HepG2 (cell line): ENCODE measurements at places on chromosomes 11 and 22. TPM values are rescaled to one million over a fixed set of nuclear protein-coding genes. Genes with fewer than 3 reads are reported as not detected.

Gene CTTN
- 83.4 and 114 TPM in 2 replicates for total RNA-seq

Gene C1QTNF4
- not detected in 2 replicates for total RNA-seq

Gene LRRC4C
- not detected in 2 replicates for total RNA-seq

Gene SULT4A1
- total RNA-seq = not detected in 2 replicates

Gene ARSA
- 3.8 and 9.0 TPM in 2 replicates for total RNA-seq

Gene SEPTIN3
- not detected in 2 replicates for total RNA-seq

Gene SLC22A25
- 0.18 TPM in 2 replicates for total RNA-seq

Gene SHISA8
- total RNA-seq = not detected in 2 replicates

Gene PLAAT4
- 1.00 and 1.6 TPM in 2 replicates for total RNA-seq

Gene TRIM29
- 0.84 and 0.86 TPM in 2 replicates for total RNA-seq

Gene TCN1
- not detected in 2 replicates for total RNA-seq

Gene SCARF2
- total RNA-seq = 1.4 and 3.3 TPM in 2 replicates

Gene KBTBD3
- 1.7 and 1.8 TPM in 2 replicates for total RNA-seq

Gene ANKK1
- total RNA-seq = 0.04 TPM in 1 of 2 replicates, not detected in the other

Gene CDC45
- total RNA-seq = 34.8 and 36.3 TPM in 2 replicates

Gene OR52E8
- not detected in 2 replicates for total RNA-seq

Gene MUC5AC
- not detected in 2 replicates for total RNA-seq

Gene PHOX2A
- total RNA-seq = not detected in 2 replicates

Gene SHANK2
- total RNA-seq = 10.2 and 10.5 TPM in 2 replicates

Gene GSTT2B
- total RNA-seq = 0.53 and 1.5 TPM in 2 replicates

Gene C1QTNF6
- total RNA-seq = 1.5 and 2.7 TPM in 2 replicates

Gene CPSF7
- 29.4 and 34.1 TPM in 2 replicates for total RNA-seq

Gene CARD10
- 28.9 and 35.2 TPM in 2 replicates for total RNA-seq

Gene GRAMD4
- 12.9 and 15.7 TPM in 2 replicates for total RNA-seq

Gene MS4A18
- total RNA-seq = not detected in 2 replicates

Gene WNT11
- 0.66 TPM in 1 of 2 replicates, not detected in the other for total RNA-seq

Gene TRIM48
- total RNA-seq = not detected in 2 replicates

Gene ANGPTL5
- total RNA-seq = not detected in 2 replicates

Gene SCN3B
- total RNA-seq = 0.07 TPM in 1 of 2 replicates, not detected in the other
